Ammon's horn (tissue), 1 donor: ENCODE measurements at places on chromosomes 16 and 17.
A peak's percentile ranks its signal among the peaks of the same experiment; 100 is the strongest.

DNA sequence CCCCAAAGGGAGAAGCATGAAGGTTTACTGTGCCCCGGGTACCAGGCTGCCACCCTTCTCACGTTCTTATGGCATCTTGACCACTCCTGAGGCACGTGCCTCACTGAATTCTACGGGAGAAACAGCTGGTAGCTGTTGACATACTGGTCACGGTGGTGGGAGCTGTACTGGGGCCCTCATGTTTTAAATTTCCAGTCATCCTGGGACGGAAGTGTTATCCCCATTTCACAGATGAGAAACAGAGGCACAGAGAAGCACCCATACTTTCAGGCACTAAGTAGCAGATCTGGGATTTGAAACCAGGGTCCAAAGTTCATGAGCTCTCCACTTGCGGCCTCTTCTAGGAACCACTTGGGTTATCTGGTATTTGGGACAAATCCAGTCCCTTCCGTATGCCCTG lies 26.3 kb upstream of the DOC2B start:
- no peak for DNase-seq

- peak; percentile 61 for DNase-seq
Observed at GRCh38 chr16:24689128-24689527, 40.3 kb upstream of the TNRC6A start.

GRCh38 chr17:43020030-43020621 lies 2.1 kb downstream of the VAT1 start:
- no peak for DNase-seq

GRCh38 chr17:36856222-36856621 lies 81.1 kb upstream of the LHX1 start:
- no peak for DNase-seq

GRCh38 chr16:87832741-87833502 lies 36.4 kb downstream of the SLC7A5 start:
- peak; percentile 47 for DNase-seq

DNA sequence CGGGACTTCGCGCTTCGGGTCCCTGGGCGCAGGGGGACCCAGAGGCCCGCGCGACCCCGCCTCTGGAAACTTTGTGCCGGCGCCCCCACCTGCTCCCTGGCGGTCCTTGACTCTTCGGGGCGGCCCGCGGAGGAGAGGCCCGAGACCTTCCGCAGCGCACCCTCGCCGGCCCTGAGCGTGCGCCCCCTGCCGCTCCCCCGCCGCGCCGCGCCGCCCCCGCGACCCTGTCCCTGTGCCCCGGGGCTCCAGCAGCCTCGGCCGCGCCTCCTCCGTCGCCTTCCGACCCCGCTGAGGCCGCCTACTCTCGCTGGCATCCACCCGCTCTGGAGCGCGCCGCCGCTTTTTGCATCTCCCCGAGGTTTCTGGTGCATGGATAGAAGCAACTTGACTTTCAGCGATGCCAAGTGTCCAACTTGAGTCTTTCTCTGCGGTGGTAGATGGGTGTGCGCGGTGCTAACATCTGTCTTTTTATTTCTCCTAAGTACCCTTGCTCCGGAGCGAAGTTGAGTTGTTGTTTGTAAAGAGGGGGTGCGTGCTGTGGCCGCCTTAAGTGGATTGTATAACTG lies 414 bp downstream of the DUSP14 start:
- peak; percentile 50 for DNase-seq

GRCh38 chr17:50339381-50339780 lies 6.5 kb upstream of the XYLT2 start:
- no peak for DNase-seq

DNA sequence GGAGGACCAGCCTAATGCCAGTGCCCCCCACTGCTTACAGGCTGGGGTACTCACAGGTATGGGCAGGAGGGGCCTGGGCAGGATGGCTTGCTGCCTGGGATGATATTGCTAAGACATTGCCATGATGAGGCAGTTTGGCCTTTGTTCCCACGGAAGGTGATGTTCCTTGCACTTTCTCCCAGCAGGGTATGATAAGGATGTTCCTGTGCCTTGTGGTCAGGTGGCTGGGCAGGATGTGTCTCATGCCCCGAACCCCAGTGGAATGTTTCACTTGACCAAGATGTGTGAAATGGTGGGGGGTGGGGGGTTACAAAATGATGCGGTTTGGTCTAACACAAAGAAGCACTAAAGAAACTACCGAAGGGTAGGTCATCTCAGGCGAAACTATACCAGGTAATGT lies 337.8 kb upstream of the ZFHX3 start:
- DNase-seq: no peak

DNA sequence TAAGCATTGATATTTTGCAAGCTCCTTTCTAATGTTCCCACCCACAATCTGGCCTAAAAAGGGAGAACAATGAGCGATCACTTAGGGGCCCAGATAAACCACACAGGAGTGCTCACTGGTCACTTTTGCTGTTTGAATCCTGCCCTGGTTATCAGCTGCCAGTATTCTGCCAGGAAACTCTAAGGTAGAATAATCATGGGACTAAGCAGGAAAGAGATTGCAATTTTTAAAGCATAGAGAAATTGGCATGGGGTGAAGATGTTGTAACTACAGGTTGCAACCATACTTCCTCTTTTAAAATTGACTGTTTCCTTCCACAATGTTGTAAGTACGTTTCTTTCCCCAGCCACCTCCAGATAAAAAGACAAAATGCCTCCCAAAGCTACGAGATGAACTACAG lies 251.2 kb upstream of the CDH11 start:
- no peak for DNase-seq

GRCh38 chr17:33288954-33289353 lies 4.1 kb downstream of the ASIC2 start:
- no peak for DNase-seq

DNA sequence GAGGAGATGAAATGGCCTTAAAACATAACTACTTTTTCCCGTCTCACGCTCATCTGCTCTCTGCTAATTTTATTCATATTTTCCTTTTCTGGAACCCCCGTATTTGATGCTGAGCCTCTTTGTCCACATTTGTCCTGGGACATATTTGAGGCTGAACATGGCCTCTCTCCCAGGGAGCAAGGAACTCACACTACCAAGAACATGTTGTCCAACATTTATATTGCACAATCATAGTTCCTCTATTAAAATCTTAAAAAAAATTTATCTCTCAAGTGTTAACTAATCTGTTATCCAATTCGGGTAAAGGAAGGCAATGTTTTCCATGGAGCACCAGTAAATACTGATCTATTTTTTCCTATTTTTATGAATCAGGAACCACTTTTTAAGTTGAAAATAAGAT lies 60.2 kb downstream of the CMC2 start:
- DNase-seq: no peak

- DNase-seq: no peak
Observed at GRCh38 chr17:79029327-79030009, 5.5 kb downstream of the C1QTNF1 start.

GRCh38 chr17:65753348-65753747 lies 191.9 kb upstream of the AXIN2 start:
- no peak for DNase-seq

GRCh38 chr17:56913353-56913866 lies 439 bp downstream of the TRIM25 start:
- no peak for DNase-seq

DNA sequence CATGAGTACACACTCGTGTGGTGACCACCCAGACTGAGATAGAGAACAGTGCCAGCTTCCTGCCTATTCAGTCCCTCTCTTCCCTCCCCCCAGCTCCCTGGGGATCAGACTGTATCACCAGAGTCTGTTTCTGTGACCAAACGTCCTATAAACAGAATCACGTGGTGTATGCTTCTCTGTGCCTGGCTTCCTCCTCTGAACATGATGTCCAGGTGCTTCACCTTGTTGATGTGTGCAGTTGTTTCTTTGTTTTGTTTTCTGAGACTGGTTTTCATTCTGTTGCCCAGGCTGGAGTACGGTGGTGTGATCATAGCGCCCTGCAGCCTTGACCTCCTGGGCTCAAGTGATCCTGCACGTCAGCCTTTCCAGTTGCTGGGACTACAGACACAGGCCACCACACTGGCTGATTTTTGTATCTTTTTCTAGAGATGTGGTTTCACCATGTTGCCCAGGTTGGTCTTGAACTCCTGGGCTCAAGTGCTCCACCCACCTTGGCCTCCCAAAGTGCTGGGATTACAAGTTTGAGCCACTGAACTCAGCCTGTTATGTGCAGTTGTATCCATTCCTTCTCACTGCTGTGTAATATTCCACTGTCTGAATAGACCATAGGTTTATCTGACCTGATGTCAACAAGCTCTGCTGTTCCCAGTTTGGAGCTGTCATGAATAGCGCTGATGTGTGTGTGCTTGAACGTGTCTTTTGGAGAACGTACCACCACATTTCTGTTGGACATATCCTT lies 28.9 kb upstream of the PRM1 start:
- no peak for DNase-seq

GRCh38 chr16:11372829-11373306 lies 27.6 kb downstream of the RMI2 start:
- DNase-seq: no peak

- DNase-seq: no peak
Observed at GRCh38 chr16:63497408-63497807, 1461.2 kb upstream of the CDH8 start.

- no peak for DNase-seq
Observed at GRCh38 chr16:78597809-78598570, 498.5 kb downstream of the WWOX start.

- DNase-seq: no peak
Observed at GRCh38 chr17:63035271-63035670, 69.2 kb downstream of the TANC2 start.

- DNase-seq: no peak
Observed at GRCh38 chr17:9199571-9200551, 178.6 kb downstream of the NTN1 start.

DNA sequence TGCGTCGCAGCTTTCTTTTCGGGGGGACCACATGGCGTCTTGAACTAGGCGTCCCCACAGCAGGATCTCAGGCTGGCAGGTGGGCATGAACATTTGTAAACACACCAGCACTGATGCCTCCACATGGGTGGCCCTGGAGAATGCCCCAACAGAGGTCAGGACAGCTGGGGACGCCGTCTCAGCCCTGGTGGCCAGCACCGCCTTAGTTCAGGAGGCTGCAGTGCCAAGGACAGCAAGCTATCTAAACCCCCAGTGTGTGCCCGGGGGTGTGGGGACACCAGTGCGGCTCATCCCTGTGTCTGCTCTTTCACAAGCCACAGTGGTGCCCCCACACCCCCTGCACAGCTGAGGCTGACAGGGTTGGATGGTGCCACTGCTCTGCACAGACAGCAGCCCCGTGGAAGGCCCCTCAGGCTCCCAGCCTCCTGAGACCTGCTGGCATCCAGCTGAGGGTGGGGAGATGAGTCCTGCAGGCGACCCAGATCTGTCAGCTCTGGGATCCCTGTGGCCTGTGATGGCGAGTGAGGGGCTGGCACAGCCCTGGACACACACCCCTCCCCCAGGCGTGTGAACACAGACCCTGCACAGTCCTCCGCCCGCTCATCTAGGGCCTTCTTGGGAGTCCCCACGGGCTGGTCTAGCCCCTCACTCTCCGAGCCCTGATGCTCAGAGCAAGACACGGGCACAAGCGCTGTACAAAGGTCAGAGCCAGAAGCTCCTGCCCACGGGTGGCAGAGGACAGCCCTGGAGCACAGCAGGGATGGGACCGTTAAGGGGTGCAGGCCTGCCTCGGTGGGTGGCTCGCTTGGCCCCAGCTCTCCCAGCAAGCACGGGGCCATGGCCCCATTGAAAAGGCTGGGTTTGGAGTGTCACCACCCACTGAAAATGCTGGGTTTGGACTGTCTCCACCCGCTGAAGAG lies 10.7 kb downstream of the FSCN2 start:
- no peak for DNase-seq

DNA sequence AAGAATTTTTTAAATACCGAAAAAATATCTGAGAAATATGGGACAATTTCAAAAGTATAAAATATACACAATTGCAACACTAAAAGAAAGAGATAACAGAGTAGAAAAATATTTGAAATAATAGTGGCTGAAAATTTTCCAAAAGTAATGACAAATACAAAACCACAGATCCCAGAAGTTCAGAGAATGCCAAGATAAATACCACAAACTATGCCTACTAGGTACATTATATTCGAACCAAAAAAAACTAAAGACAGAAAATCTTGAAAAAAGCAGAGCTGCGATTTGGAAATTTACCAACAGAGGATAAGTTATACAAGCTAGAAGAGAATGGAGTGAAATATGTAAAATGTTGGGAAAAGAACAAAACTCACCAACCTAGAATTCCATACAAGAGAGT lies 191.3 kb upstream of the ELAC2 start:
- no peak for DNase-seq

DNA sequence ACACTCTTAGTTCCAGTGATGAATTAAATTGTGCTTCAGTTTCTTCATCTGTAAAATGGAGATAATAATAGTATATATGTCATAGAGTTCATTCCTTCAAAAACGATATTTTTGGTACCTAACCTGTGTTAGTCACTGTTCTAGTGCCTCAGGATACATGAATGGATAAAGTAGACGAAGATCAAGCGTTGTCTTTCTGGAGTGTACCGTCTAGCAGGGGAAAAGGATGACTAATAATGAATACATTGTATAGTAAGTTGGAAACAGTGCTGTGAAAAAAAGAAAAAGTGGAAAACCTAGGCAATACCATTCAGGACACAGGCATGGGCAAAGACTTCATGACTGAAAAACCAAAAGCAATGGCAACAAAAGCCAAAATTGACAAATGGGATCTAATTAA lies 8.6 kb downstream of the KRT10 start:
- DNase-seq: no peak

DNA sequence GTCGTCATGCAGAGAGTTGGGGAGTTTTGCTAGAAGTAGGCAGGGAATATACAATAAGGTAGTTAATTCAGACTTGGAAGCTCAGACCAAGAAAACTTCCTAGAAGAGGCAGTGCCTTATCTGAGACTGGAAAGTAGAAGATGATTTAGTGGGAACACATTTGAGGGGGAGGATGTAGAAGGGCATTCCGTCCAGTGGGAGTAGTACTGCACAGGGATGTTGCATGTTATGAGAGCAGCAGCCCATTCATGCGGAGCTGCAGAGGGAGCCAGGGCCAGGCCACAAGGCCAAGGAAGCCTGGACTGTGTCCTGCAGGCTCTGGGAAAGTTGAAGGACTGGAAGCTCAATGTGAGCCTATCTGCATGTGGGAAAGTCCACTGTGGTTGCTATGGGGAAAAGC lies 344.5 kb upstream of the EEF2KMT start:
- no peak for DNase-seq

GRCh38 chr17:46024590-46024989 lies 25.5 kb downstream of the STH start:
- DNase-seq: no peak

DNA sequence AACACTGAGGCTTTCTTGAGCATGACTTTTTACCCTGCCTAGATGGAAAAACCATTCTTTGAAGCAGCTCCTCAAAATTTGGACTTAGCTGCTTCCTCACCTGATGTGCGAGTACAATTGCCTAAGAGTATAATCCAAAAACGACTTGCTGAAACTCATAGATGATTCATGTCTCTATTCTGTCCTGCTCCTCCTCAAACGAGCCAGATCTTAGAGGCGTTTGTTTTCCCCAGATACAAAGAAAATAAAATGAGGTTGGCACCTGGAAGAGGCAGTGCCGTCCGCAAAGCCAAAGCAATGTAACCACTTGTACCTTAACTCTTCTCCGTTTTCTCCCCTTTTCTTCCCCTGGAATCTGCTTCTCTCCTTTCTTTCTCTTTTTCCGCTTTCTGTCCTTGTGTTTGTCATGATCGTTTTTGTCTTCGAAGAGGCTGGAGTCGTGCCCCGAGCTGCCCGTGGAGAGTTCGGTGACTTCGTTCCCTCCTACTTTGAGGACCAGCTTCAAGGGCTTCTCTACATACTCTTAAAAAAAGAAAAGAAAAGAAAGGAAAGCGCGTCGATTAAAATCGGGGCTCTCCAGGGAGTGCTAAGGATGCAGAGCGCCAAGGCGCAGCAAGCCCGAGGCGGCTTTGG lies 895 bp downstream of the BRD7 start:
- no peak for DNase-seq

- peak; percentile 39 for DNase-seq
Observed at GRCh38 chr16:89700649-89701424, 668 bp downstream of the SPATA2L start.
